Stimulated activated CD4-positive, alpha-beta T cell treated with anti-CD3 and anti-CD28 coated beads, TNF-alpha, amount 100 ng/mL, for 48 hours (primary cell): ENCODE measurements at places on chromosomes 2 and 18.

DNA sequence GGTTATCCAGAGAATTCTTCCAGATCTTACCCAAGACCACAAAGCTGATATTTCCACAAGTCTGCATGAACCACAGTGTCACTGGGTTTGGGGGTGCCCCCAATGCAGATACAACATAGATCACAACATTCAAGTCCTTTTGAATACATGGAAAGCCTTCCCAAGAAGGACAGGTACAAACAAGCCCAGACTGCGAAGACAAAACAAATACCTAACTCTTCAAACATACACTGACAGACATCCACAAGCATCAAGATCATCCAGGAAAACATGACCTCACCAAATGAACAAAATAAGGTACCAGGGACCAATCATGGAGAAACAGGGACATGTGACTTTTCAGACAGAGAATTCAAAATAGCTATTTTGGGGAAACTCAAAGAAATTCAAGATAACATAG, 93.1 kb downstream of the MDH1 start:
- no peak for DNase-seq

DNA sequence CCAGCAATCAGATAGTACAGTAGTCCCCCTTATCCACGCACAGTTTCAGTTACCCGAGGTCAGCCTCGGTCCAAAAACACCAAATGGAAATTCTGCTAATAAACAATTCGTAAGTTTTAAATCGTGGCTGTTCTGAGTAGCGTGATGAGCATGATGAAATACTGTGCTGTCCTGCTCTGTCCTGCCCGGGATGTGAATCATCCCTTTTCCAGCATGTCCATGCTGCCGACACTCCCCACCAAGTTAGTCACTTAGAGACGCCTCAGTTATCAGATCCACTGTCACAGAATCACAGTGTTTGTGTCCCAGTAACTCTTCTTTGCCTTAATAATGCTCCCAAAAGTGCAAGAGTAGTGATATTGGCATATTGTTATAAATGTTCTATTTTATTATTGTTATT, 62.1 kb downstream of the MEX3C start:
- no peak for DNase-seq

GRCh38 chr18:13539050-13539449, 187.3 kb downstream of the FAM210A start:
- no peak for DNase-seq

DNA sequence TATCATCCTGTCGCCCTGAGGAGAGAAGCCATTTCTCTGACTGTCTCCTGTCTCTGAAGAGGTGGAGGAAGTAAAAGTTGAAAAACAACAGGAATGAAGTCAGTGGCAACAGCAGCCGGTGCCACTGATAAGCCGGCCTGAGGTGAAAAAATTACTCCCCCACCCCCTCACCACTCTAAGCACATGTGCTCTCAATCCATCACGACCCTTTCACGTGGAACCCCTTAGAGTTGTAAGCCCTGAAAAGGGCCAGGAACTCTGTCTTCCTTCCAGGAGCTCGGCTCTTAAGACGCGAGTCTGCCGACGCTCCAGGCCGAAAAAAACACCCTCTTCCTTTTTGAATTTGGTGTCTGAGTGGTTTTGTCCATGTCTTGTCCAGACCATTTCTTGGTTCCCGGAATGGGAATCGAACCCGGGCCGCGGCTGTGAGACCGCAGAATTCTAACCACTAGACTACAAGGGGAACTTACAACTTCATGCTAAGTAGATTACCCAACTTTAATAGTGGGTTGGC, 40.7 kb upstream of the TRIM43 start:
- DNase-seq, result no peak

DNA sequence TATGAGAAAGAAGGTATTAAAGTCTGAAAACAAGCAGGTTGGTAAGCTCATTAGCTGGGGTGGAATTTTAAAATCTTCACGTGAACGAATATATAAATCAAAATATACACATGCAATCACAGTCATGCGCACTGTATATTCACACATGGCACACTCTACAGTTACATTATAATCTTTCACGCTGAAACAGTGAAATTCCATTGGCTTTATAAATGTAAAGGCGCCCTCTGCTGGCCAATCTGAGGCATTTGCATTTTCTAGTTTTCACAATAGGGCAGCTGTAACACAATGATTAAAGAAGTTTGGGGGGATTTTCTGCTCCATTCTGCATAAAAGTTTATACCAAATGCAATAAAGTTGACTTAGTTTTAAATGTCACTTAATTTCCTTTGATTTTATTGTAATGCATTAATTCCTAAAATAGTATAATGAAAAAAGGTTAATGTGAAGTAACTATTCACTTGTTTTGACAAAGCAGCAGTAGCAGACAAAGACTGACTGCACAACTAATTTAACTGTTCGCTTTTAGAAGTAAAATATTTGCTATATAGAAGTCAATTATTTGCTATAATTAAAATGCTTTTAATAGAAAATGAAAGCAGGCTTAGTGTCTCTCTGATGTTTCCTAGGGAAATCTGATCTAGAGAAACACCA, 17.2 kb downstream of the IFIH1 start:
- peak; percentile 27 for DNase-seq

DNA sequence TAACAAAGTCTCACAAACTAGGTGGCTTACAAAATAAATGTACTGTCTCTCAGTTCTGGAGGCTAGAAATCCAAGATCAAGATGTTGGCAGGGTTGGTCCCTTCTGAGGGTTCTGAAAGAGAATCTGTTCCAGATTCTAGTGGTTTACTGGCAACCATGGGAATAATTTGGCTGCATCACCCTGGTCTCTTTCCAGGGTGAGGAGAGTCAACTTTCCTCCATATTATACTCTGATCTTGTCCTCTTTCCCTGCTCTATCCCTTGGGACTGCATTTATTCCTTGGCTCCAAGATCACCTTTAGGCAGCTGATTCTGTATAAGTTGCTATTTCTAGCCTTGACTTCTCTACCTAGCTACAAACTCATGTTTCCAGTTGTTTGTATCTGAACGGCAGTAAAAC, 35.2 kb downstream of the SLC40A1 start:
- DNase-seq, result no peak

- DNase-seq, result no peak
These were observed 1.5 kb downstream of the DNAJB2 start for GRCh38 chr2:219280651-219281050.

- DNase-seq, result no peak
These were observed 65.0 kb upstream of the HPCAL1 start for GRCh38 chr2:10237392-10238321.

- DNase-seq, result no peak
These were observed 103.0 kb downstream of the AP1S3 start for GRCh38 chr2:223734346-223734745.

DNA sequence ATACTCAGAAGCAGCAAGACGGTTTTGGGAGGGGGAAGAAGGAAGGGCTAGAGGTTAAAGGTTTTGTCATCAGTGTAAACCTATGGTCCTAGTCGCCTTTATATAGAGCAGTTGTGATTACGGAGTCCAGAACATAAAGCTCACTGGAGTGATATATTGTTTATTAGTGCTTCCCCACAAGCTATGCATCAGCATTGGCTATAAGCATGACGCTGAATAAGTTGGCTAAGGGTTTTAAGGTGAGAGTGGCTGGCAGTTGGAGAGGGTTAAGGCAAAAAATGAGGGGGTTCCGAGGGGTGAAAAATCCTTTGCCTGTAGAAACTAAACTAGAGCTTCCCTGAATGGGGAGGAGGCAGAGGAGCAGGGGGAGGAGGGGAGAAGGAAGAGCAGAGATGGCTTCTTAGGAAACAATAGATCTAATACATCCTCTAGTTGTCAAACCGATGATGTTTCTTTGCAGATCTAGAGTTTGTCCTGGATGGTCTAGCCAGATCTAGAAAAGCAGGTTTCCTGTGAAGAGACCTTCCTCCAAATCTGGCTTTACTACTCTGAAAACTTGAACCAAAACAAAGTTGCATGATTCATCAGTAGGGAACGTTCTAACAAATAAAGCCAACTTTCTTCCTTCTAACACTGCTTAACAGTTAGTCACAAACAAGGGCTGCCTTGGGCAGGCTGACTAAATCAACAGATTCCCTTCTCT, 2.5 kb downstream of the KLF7 start:
- no peak for DNase-seq

DNA sequence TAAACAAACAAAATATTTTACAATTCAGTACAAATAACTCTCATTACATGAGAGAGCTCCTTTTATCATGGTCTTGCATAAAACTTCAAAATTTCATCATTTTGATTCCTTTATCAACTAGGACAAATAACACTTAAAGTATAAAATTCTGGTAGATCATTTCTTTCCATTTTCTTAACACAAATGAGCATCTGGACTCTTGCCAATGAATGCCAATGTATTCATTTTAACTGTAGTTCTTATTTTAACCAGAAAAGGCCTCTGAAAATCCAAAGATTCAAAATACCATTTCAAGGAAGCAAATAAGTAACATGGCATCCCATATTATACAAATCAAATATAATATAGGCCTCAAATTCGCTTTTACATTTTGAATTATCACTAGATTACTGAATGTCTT, 13.8 kb upstream of the POU3F3 start:
- DNase-seq, result no peak

DNA sequence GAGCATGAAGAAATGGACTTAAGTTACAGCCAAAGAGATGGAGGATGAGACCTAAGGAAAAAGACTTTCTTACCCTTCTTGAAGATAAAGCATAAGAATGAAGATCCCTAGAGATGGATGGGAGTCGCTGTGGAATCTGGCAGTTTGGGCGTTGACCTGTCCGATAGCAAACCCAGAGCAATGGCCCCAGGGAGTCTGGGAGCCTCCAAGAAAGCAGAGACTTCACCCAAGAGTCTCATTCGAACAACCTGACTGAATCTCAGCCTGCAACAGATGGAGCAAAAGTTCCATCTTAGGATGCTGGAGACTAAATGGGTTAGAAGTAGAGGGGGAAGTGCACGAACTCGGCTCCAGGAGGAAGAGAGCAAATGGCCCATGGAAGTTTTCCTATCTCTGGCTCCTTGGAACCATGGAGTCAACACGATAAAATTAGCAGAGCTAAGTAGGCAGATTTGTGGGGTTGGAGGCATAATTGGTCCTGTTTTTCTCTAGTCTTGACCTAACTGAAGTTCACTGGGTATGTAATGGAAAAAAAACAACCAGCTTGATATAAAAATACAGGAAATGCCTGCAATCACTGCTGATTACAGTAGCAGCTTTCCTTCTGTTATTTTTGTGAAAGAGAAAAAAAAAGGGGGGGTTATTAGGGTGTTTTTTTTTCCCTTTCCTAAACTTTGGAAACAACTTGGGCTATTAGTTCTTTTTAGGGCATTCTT, 178.4 kb upstream of the EPAS1 start:
- DNase-seq, result no peak

DNA sequence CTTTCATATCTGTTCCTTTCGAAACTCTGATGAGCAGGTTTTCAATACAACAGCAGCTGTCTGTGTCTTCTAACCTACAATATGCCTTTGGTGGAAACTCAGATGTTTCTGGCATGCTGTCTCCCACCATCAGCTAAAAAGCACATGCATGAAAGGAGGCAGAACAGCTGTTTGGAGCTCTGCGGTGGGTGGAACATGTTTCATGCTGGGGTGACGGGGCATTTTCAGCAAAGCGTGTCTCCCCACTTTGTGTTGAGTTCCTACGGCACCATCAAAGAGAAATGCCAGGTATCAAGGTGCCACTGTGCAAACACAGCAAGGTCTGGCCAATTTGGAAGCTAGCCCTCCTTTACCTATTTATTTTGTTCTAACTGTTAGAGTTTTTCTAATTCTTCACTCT, 290.1 kb downstream of the CLIP4 start:
- no peak for DNase-seq

- no peak for DNase-seq
These were observed 61.2 kb downstream of the ITGA6 start for GRCh38 chr2:172488556-172488955.

DNA sequence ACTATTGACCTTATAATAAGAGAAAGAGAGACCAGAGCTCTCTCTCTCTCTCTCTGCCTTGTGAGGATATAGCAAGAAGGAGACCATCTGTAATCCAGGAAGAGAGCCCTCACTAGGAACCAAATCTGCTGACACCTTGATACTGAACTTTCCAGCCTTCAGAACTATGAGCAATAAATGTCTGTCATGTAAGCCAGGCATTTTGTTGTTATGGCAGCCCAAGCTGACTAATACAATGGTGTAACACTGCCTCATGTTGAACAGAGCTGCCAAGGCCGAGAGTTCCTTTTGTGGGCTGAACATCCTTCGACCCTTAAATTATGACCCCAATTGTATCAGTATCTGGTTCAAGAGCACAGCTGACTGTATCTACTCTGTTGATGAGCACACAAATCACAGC, 108.0 kb downstream of the LRRC30 start:
- no peak for DNase-seq

DNA sequence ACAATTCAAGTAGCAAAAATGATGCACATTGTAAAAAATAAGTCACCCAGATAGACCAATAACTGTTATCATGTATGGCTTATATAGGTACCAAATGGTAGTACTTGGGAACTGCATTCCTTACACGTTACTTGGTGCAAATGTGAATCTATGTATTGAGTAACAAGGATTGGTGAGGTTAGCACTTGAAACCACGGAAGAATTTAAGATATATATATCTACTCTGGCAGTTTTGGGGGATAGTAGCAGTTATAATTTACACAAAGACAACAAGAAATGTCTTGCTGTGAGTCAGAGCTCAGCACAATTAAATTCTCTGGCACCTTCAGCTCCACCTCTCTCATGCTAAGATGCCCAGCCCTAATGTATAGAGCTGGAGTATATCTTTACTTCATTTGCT, 359.4 kb upstream of the RAB12 start:
- DNase-seq, result no peak
